ENCODE measurements at places on chromosomes 16 and 17.
A peak's percentile ranks its signal among the peaks of the same experiment; 100 is the strongest.

- DNase-seq = no peak
Measured at GRCh38 chr16:10981697-10982216, 37.4 kb downstream of the CLEC16A start.

GRCh38 chr16:12158428-12158827, 181.9 kb downstream of the SNX29 start:
- no peak for DNase-seq

DNA sequence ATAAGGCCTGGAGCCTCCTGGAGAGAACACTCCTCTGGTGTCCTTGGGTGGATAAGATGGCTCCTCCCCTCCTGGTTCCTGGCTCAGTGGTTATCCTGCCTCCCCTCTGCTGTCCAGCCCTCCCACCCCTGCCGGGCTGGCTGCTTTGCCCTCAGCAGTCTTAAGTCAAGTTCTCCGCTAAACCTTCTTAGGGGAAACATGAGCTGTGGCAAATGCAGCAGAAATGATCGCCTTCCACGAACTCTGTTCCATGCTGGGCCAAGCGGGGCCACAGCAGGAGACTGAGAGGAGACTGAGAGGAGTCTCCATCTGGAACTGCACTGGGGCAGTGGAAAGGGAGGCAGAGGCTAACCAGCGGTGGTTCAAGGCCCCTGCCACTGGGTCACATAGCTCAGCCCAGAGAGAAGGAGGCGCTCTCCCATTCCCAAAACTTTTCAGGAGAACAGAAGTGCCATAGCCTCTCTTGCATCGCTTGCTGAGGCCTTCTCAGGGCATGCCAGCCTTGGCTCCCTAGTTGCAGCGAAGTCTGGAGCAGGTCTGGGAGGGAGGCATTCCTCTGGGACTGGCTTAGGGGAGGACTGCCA, 26.9 kb downstream of the TNS4 start:
- DNase-seq = no peak

DNA sequence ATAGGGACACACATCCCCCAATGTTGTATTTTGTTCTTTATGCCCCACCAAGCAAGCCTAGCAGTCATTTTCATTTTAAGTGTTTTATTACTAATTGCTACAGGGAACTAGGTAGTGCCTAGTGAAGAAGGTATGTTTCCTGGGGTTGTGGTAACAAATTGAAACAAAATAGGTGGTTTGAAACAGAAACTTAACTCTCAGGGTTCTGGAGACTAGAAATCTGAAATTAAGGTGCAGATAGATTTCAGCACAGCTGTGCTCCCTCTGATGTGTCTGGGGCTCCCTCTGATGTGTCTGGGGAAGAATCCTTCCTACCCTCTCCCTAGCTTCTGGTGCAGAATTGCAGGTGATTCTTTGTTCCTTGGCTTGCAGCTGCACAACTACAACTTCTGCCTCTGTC, 390.1 kb downstream of the ZFHX3 start:
- DNase-seq = no peak

DNA sequence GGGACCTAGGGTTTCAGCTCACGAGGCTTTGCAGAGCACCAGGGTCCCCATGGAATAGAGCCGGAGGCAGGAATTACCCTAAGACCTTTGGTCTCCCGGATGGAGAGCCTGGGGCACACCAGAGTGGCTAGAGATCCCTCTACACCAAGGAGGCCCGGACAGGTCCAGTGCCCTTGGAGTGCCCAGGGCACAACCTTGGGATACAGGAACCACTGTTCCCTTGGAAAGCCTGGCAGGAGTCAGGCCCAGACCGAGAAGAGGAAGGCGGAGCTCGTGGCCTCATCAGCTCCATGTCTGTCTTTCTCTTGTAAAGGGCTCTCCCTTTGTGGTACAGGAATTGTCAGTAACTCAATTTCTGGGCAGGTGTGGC, 3.8 kb upstream of the DBNDD1 start:
- no peak for DNase-seq

GRCh38 chr17:19370493-19370960, 7.8 kb upstream of the MAPK7 start:
- no peak for DNase-seq

GRCh38 chr17:72407336-72407909, 286.6 kb downstream of the SOX9 start:
- DNase-seq = no peak

DNA sequence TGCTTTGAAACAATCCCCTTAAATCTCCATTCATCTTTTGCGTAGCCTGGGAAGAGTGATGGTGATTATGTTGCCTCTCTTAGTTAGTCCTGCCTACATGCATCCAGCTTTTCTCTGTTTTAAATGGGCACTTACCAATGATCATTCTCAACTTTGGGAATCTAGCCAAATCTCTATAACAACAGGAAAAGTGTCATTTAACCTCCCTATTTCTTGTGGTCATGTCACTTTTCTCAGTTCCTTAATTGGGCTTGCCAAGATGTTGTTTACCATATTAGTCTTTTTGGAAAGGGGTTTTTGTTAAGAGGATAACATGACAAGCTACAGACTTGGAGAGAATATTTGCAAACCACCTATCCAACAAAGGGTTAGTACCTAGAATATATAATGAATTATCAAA, 15.6 kb upstream of the CLEC10A start:
- no peak for DNase-seq

- peak; percentile 33 for DNase-seq
Measured at GRCh38 chr17:1110862-1111598, 68.8 kb downstream of the ABR start.

GRCh38 chr17:37488607-37489196, 989 bp upstream of the DUSP14 start:
- peak; percentile 40 for DNase-seq

- no peak for DNase-seq
Measured at GRCh38 chr17:55344514-55344997, 77.1 kb downstream of the MMD start.

- DNase-seq = no peak
Measured at GRCh38 chr16:86538196-86538780, 16.7 kb downstream of the MTHFSD start.

DNA sequence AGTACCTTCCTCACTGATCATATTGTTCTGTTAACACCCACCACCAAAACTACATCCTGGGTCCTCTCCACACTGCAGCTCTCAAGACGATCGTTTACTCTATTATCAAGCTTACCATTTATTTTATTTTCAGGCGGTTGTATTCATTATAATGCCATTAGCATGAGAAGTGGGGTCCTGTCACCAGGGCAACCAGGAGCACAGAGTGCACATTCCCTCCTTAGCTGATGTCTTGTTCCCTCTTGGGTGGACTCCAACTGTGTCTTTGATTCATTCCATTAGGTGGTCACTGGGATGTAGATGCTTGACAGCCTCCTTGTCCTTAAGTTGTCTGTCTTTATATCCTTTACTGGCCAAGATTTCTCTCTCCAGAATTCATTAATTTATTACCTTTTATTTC, 965.9 kb upstream of the EEF2KMT start:
- no peak for DNase-seq

GRCh38 chr16:788399-789126, at the start of gene CHTF18:
Gene CHTF18, plus strand, starts transcription at chr16:788620. Its CDS starts 65 bp downstream, at chr16:788685.
- DNase-seq = peak; percentile 82

DNA sequence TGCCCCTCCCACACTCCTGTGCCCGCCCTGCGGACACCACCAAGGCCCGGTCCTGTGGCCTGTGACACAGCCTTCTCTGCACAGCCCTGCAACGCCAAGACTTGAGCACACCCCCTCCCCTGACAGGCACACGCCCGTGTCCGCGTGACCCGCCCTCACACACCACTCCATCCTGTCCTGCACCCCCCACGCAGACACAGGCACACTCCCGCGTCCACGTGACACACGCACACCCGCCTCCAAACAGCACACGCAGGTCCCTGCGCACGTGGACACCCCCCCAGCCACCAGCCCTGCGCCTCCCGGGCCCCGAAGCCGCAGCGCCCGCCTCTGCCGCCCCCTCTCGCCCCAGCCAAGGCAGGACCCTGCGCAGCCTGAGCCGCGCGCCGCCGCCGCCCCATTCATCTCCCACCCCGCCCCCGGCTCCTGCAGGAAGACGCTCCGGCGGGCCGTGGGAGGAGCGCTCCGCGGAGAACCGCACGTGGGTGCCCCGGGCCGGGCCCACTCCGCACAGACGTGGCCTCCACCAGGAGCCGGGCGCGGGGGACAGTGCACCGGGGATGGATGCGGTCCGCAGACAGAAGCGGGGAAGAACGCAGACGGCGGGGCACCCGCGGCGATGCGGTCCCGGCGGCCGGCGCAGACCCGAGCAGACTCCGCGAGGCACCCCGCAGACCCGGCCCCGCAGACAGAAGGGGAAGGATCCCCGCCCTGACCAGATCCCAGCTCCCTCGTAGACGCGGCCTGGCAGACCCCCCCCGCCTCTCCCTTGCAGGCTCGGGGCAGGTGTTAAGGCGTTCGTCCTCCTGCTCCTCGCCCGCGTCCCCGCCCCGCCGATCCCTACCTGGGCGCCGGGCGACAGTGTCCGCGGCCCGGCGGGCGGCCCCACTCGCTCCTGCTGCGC, 506 bp downstream of the CAMKK1 start:
- peak; percentile 42 for DNase-seq

DNA sequence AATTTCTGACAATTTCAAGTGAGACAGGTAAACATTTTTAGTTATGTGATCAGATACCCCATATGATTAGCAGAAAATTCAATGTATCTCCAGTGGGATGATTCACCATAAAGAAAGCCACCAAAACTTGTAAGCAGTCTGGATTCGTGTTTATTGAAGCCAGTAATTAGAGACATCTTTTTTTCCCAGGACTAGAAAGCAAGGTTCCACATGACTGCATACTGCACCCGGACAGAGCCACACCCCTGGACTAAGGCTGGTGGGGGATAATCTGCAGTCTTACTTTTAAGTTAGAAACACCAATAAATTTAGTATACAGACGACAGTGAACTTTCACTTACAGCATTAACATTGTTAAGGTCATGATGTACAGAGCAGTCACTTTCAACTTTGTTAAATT, 24.2 kb upstream of the CMTM4 start:
- no peak for DNase-seq

- DNase-seq = no peak
Measured at GRCh38 chr17:49464049-49464448, 31.0 kb upstream of the NGFR start.

DNA sequence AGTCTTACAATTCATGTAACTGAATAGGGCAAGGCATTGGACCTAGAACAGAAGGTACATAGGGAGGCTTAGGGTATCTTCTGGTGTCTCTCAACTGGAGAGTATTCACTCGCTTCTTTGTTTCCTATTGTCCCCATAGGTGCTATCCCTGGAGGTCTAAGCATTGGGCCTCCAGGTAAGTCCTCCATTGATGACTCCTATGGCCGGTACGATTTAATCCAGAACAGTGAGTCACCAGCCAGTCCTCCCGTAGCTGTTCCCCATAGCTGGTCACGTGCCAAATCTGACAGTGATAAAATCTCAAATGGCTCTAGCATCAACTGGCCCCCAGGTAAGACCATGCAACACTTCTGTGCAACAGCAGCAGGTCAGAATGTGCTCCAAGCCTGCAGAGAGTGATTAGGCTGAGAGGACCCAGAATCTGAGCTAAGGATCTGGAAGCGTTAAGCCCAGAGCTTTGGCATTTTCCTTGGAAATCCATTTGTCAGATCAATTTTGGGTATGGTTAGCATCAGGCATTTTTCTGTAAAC, 35.7 kb downstream of the TMC6 start:
- DNase-seq = no peak

GRCh38 chr16:81796035-81796434, 16.9 kb downstream of the PLCG2 start:
- DNase-seq = no peak

- no peak for DNase-seq
Measured at GRCh38 chr16:66487580-66488275, 60.6 kb downstream of the BEAN1 start.

GRCh38 chr16:78022347-78023060, at the start of gene CLEC3A:
Gene CLEC3A, plus strand, starts transcription at chr16:78022548. Its CDS starts 79 bp downstream, at chr16:78022627.
- DNase-seq = no peak

DNA sequence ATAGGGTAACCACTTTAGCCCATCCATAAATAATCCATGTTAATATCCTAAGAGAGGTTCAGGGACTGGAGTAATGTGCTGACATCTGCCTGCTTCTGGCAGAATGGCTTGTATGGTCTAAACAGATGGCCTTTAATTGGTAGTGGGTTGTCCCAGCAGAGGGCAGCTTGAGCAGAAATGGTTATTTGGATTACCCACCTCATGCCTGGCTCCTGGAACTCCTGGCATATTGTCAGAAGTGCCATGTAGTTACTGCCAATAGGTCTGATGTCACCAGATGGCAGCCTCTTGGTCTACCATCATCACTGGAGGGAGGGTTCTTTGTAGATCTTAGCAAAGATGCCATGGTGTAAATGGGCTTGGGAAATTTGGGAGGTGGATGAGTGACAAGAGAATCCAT, 157.5 kb upstream of the SOX9 start:
- no peak for DNase-seq

DNA sequence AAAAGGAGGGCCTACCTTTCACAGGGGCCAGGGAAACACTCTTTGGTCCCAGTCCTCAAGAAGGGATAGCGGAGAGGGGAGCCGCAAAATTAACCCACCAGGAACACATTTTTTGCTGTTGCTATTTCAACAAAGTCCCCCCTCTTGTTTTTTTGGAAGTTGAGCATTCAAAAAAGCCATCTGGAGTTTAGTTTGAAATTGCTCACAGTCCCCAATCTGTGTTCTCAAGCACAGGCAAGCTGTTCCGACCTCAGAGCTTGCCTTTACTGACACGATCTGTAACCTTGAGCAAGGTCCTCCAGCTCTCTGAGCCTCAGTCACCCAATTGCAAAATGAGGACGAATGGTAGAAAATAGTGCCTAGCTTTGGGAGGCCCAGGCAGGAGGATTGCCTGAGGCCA, 131.1 kb downstream of the ZNF423 start:
- no peak for DNase-seq

- DNase-seq = no peak
Measured at GRCh38 chr17:15909481-15909991, 35.4 kb upstream of the ADORA2B start.

DNA sequence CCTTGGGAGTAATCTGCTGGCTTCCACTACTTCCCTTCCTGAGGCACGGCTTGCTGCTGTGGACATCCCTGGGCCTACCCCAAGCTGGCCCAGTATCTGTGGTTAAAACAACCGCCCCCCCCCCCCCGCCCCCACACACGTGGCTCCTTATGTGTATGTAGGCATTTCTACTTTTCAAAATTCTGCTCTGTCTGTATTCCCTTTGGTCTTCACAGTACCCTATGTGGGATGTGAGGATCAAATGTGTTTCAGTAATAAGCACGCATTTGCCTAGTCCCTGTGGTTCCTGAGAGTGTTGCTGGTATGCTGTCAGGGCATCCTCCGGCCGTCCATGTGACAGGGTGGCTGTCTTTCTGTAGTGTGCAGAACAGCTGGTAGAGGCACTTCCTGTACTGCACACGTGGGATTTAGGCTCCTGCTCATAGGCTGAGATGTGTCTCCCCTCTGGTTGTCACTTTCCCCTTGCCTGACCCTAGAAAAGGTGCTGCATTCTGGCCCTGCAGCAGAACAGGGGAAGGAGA, 2.2 kb downstream of the NT5M start:
- no peak for DNase-seq

DNA sequence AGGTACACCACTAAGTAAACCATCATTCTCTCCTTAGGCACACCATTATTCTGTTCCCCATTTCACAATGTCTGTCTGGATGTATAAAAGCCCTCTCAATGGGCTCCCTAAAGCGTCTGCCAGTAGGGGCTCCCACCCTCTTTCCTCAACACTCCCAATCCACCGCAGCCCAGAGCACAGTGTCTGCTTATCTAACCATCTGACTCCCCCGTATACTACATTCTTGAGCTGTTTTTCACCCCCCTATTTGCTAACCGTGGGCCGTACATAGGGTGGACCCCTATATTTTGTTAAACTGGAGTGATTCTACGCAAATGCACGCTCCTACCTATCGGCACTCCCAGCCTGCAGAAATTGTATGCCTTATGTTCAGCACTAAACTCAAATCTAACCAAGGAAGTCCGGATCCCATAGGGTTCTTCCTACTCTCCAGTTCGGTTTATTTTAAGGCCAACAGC, 685 bp upstream of the PSMD3 start:
- no peak for DNase-seq

All from stimulated activated CD8-positive, alpha-beta memory T cell treated with anti-CD3 and anti-CD28 coated beads, Interleukin-4, amount 100 ng/mL, for 4 hours (primary cell).